ENCODE measurements at places on chromosomes 3 and 15. TPM values are rescaled to one million over a fixed set of nuclear protein-coding genes. Genes with fewer than 3 reads are reported as not detected.

The SNURF gene
- 15.7 TPM for total RNA-seq

The CPNE9 gene
- 0.31 TPM for total RNA-seq

The SNTN gene
- not detected for total RNA-seq

DNA sequence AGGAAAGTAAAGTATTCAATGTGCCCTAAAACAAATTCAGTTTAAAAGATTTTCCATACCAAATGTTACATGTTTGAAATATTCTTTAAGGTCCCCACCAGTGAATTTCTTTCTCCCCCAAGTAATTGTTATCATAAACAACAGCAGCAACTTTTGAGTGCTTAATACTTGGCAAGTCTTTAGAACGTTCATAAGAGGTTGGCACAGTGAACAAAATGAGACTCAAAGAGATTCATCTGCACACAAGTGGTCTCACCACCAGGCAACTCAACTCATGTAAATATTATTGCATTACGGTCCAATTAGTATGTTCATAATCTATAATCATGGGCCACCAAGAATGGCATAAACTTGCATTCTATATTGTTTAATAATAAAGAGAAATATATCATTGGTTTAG lies 98.7 kb downstream of the TBL1XR1 start:
- no peak overlapping the region for H3K27ac ChIP-seq
- no peak overlapping the region for H3K4me3 ChIP-seq
- no peaks in the 10 kb centered on the region for H3K36me3 ChIP-seq
- DNase-seq = no peak
- peaks cover 4% of the 10 kb centered on the region for H3K4me1 ChIP-seq

- H3K27me3 ChIP-seq = no peaks in the 10 kb centered on the region
- no peak overlapping the region for H3K4me3 ChIP-seq
- peaks cover 23% of the 10 kb centered on the region for H3K4me1 ChIP-seq
- no peak for DNase-seq
- H3K36me3 ChIP-seq = no peaks in the 10 kb centered on the region
- H3K27ac ChIP-seq = peak overlapping the region; percentile 61
These were observed 30.4 kb downstream of the STARD9 start for GRCh38 chr15:42605796-42606195.

The IMPG2 gene
- 0.39 TPM for total RNA-seq

- no peak overlapping the region for H3K4me3 ChIP-seq
- no peaks in the 10 kb centered on the region for H3K27me3 ChIP-seq
- H3K4me1 ChIP-seq = no peaks in the 10 kb centered on the region
- no peaks in the 10 kb centered on the region for H3K36me3 ChIP-seq
These were observed 162.6 kb upstream of the ABI3BP start for GRCh38 chr3:101155825-101156224.

The BSN gene
- 25.3 TPM for total RNA-seq

DNA sequence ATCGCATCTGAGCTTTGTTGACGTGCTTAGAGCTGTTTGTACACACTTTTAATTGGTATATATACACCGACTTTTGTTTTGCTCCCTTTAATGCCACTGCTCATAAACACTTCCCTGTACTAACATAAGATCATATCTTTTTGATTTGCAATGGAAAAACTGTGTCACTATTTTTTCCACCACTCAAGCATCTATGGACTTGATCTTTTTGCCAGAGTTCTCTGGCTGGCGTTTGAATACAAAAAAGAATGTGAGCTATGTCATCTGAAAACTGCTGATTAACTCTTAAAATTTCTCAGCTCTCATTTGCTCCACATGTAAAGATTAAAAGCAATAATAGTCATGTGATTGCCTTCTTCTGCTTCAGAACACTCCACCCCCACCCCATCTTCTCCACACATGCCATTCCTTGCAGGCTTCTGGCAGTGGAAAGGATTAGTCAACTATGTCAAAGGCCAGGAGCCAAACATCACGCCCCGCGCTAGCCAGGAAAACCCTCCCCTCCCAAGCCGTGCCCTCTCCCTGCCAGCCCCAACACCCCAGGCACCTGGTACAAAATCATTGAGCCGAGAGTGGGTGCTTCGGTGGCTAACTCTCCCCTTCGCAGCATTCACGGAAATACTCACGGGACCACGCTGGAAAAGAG lies 123.4 kb upstream of the MEF2A start:
- H3K4me1 ChIP-seq = peaks cover 5% of the 10 kb centered on the region
- H3K36me3 ChIP-seq = no peaks in the 10 kb centered on the region
- no peak overlapping the region for H3K4me3 ChIP-seq
- no peaks in the 10 kb centered on the region for H3K27me3 ChIP-seq
- no peak overlapping the region for H3K27ac ChIP-seq
- DNase-seq = peak; percentile 10

The SERPINI2 gene
- total RNA-seq = not detected

GRCh38 chr3:4600493-4600892 lies 107.3 kb downstream of the ITPR1 start:
- H3K36me3 ChIP-seq = no peaks in the 10 kb centered on the region
- no peak overlapping the region for H3K27ac ChIP-seq
- no peaks in the 10 kb centered on the region for H3K4me1 ChIP-seq
- DNase-seq = no peak

DNA sequence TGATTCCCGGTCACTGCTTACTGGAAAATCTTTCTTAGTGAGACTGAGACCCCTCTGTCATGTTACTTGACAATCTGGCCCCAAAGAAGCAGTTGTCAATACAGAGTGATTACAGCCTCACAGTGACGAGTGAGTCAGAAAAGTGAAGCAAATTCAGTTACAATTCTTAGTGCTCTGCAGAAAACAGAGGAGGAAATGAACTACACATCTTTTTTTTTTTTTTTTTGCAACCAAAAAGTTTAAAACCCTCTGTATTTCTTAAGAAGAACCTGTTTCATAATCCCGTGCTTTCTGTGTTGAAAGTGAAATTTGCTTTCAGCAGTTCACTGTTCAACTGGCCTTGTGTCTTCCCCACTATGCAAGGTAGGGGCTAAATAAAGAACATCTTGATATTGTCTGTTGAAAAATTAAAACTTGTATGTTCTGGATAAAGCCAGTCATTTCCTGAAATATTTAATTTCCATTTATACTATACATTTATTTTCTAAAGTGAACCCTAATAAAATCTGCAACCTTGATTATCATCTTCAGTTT lies 1.9 kb downstream of the AQP9 start:
- no peaks in the 10 kb centered on the region for H3K36me3 ChIP-seq
- H3K27me3 ChIP-seq = no peaks in the 10 kb centered on the region
- H3K4me3 ChIP-seq = no peak overlapping the region
- DNase-seq = no peak

- DNase-seq = no peak
- peaks cover 4% of the 10 kb centered on the region for H3K4me1 ChIP-seq
- no peak overlapping the region for H3K27ac ChIP-seq
- H3K4me3 ChIP-seq = no peak overlapping the region
- no peaks in the 10 kb centered on the region for H3K36me3 ChIP-seq
These were observed 3.0 kb upstream of the SOX14 start for GRCh38 chr3:137761099-137761562.

- H3K27me3 ChIP-seq = no peaks in the 10 kb centered on the region
- H3K36me3 ChIP-seq = no peaks in the 10 kb centered on the region
- no peaks in the 10 kb centered on the region for H3K4me1 ChIP-seq
- H3K4me3 ChIP-seq = no peak overlapping the region
- H3K27ac ChIP-seq = peak overlapping the region; percentile 33
- DNase-seq = no peak
These were observed 24.9 kb downstream of the APPL1 start for GRCh38 chr3:57252404-57252803.

- no peak overlapping the region for H3K27ac ChIP-seq
- no peak for DNase-seq
- H3K4me3 ChIP-seq = no peak overlapping the region
- no peaks in the 10 kb centered on the region for H3K36me3 ChIP-seq
- no peaks in the 10 kb centered on the region for H3K27me3 ChIP-seq
These were observed 38.8 kb upstream of the IGSF11 start for GRCh38 chr3:119073258-119074001.

The WHAMM gene
- 9.8 TPM for total RNA-seq

DNA sequence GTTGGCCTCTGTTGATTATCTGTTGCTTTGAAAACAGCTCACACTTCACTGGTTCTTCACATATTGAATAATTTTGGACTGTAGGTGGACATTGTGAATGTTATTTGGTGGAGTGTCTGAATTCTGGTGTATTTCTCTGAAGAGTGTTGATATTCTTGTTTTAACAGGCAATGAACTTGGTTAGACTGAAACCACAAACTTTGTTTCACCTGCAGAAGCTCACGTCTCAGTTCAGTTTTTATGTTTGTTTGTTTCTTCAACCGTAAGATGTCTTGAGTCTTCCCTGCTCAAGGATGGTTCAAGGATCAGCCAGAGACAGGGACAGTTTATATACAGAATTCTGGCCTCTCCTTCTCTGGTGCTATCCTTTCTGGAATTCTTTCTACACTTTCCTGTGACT lies 43.6 kb downstream of the C3orf20 start:
- no peaks in the 10 kb centered on the region for H3K27me3 ChIP-seq
- H3K27ac ChIP-seq = no peak overlapping the region
- H3K4me3 ChIP-seq = no peak overlapping the region
- no peaks in the 10 kb centered on the region for H3K4me1 ChIP-seq
- no peaks in the 10 kb centered on the region for H3K36me3 ChIP-seq
- DNase-seq = no peak

DNA sequence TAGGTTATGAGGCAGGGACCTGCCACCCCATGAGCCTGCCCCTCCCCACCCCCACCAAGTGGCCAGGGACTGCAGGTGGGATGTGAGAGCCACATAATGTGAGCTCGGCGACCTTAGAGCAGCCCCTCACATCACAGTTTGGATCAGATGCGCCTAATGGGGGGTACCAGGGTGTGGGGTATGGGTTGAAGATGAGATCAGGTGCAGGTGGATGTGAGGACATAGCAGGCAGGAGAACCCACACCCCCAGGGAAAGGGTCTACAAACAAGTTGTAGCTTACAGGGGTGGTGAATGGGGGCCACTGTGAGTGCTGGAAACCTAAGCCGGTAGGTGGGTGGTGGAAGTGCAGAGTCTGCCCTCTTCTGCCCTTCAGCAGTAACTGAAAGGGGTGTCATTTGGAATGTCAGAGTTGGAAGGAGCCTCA lies 94.0 kb downstream of the CORO2B start:
- H3K27ac ChIP-seq = no peak overlapping the region
- peaks cover 13% of the 10 kb centered on the region for H3K4me1 ChIP-seq
- no peaks in the 10 kb centered on the region for H3K36me3 ChIP-seq
- H3K27me3 ChIP-seq = no peaks in the 10 kb centered on the region

GRCh38 chr3:45593708-45594601 lies 596 bp upstream of the LIMD1 start:
- peak overlapping the region; percentile 90 for H3K27ac ChIP-seq
- H3K4me1 ChIP-seq = peaks cover 23% of the 10 kb centered on the region
- peak overlapping the region; percentile 68 for H3K4me3 ChIP-seq

The MFSD1 gene
- 30.6 TPM for total RNA-seq

The WDR49 gene
- total RNA-seq = 0.55 TPM

- peaks cover 10% of the 10 kb centered on the region for H3K4me1 ChIP-seq
- H3K27me3 ChIP-seq = no peaks in the 10 kb centered on the region
These were observed at the start of gene ALG3 for GRCh38 chr3:184248454-184249411. Gene ALG3 (minus strand): TSS chr3:184248962. CDS start chr3:184248940, 22 bp downstream.

GRCh38 chr3:190077395-190078045 lies 43.2 kb downstream of the P3H2 start:
- no peak overlapping the region for H3K4me3 ChIP-seq
- no peak for DNase-seq
- no peaks in the 10 kb centered on the region for H3K27me3 ChIP-seq
- H3K4me1 ChIP-seq = peaks cover 5% of the 10 kb centered on the region
- no peak overlapping the region for H3K27ac ChIP-seq

DNA sequence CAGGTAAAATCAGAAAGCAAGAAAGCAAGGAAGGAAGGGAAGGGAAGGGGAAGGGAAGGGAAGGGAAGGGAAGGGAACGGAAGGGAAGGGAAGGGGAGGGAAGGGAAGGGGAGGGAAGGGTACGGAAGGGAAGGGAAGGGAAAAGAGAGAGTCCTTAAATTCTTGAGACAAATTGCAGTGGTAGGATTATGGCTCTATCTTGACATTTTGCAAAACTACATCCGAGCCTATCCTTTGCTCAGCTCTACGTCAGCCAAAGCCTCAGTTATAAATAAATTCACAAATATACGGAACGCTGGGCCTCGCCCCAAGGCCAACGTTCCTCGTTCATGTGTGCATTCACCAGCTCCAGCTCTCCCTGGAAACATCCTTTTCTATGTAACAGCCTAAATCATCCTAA lies 25.5 kb upstream of the HES1 start:
- no peaks in the 10 kb centered on the region for H3K4me1 ChIP-seq
- no peak for DNase-seq
- no peaks in the 10 kb centered on the region for H3K27me3 ChIP-seq
- no peak overlapping the region for H3K27ac ChIP-seq
- no peak overlapping the region for H3K4me3 ChIP-seq

The A4GNT gene
- not detected for total RNA-seq

- H3K27me3 ChIP-seq = no peaks in the 10 kb centered on the region
- H3K36me3 ChIP-seq = no peaks in the 10 kb centered on the region
- H3K4me1 ChIP-seq = no peaks in the 10 kb centered on the region
- no peak overlapping the region for H3K27ac ChIP-seq
- no peak overlapping the region for H3K4me3 ChIP-seq
- DNase-seq = no peak
These were observed 23.0 kb downstream of the PAQR9 start for GRCh38 chr3:142940472-142940871.

- no peak for DNase-seq
- no peaks in the 10 kb centered on the region for H3K36me3 ChIP-seq
- no peaks in the 10 kb centered on the region for H3K27me3 ChIP-seq
- H3K4me3 ChIP-seq = no peak overlapping the region
- no peak overlapping the region for H3K27ac ChIP-seq
- H3K4me1 ChIP-seq = no peaks in the 10 kb centered on the region
These were observed 187.1 kb downstream of the UACA start for GRCh38 chr15:70576276-70576675.

GRCh38 chr15:68993276-68993675 lies 21.2 kb upstream of the NOX5 start:
- H3K4me3 ChIP-seq = no peak overlapping the region
- peaks cover 39% of the 10 kb centered on the region for H3K4me1 ChIP-seq
- H3K36me3 ChIP-seq = no peaks in the 10 kb centered on the region
- peak overlapping the region; percentile 48 for H3K27ac ChIP-seq
- no peaks in the 10 kb centered on the region for H3K27me3 ChIP-seq
- no peak for DNase-seq

The CRYGS gene
- 6.1 TPM for total RNA-seq

The P2RY13 gene
- 0.31 TPM for total RNA-seq

- no peak for DNase-seq
- no peaks in the 10 kb centered on the region for H3K36me3 ChIP-seq
- H3K4me3 ChIP-seq = no peak overlapping the region
- no peaks in the 10 kb centered on the region for H3K27me3 ChIP-seq
These were observed 4.0 kb downstream of the TEX9 start for GRCh38 chr15:56369234-56369633.

The PCSK6 gene
- 156 TPM for total RNA-seq
